ENCODE measurements at places on chromosomes 5 and 9.

DNA sequence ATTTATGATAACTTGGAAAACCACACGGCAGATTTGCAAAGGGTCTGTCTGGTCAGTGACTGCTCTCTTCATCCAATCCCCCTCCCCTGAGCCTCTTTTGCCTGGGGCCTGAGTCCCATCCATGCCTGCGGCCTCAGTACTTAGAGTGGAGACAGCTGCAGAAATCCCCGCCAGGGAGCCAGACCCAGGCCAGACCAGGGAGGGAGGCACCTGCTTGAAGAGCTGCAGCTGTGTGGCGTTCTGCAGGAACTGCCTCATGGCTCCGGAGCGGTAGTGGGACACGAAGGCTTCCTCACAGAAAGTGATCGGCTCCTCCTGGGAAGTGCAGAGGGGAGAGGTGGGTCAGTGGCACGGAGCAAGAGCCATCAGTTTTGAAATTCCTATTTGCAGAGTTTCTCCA, 101.6 kb downstream of the CRB2 start:
- H3K4me3 ChIP-seq: no peak overlapping the region
- H3K36me3 ChIP-seq: no peaks in the 10 kb centered on the region
- DNase-seq: no peak
- no peak overlapping the region for H3K27ac ChIP-seq

- no peak for DNase-seq
- no peak overlapping the region for H3K4me3 ChIP-seq
- H3K36me3 ChIP-seq: no peaks in the 10 kb centered on the region
- peaks cover 53% of the 10 kb centered on the region for H3K27me3 ChIP-seq
- no peak overlapping the region for H3K27ac ChIP-seq
Measured at GRCh38 chr9:132787748-132788159, 90.3 kb downstream of the AK8 start.

DNA sequence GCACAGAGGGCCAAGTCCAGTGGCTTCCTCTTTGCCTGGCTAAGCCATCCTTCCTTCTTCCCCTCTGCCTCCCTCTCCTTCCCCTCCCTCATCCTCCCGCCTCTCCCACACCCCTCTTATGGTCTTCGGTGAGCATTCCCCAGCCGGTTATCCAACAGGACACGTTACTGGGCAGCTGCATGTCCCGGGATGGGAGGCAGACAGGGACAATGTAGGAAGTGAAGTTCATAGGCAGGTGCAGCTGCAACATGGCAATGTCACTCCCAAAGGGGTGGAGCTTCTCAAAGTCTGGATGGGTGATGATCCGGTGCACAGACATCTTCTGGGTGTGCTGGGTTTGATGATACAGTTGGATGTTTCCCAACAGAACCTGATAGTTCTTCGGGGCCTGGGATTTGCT, 71.4 kb upstream of the SPTLC1 start:
- H3K4me3 ChIP-seq: no peak overlapping the region
- H3K27ac ChIP-seq: no peak overlapping the region
- no peak for DNase-seq
- no peaks in the 10 kb centered on the region for H3K36me3 ChIP-seq
- peaks cover 30% of the 10 kb centered on the region for H3K27me3 ChIP-seq
- no peaks in the 10 kb centered on the region for H3K4me1 ChIP-seq

DNA sequence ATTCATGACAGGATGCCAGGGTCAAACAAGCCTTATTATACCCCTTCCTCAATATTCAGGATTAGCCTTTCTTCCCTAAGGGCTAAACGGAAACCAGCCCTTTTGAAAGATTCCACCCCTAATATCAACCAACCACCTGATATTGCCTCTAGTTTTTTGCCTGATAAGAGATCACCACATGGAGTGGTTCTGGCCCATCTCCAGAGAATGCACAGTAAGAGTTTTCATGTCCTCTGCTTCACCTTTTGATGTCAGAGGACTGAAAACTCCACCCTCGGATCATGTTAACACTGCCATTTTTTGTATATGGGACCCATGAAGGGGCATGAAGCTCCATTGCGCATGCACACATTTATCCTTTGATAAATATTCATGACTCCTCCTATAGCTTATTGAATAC, 5.8 kb upstream of the LNPEP start:
- peaks cover 44% of the 10 kb centered on the region for H3K36me3 ChIP-seq
- H3K4me3 ChIP-seq: no peak overlapping the region
- H3K27ac ChIP-seq: peak overlapping the region; percentile 28
- peaks cover 53% of the 10 kb centered on the region for H3K4me1 ChIP-seq
- no peak for DNase-seq

- no peak for DNase-seq
- no peaks in the 10 kb centered on the region for H3K27me3 ChIP-seq
- no peak overlapping the region for H3K4me3 ChIP-seq
- H3K27ac ChIP-seq: no peak overlapping the region
- no peaks in the 10 kb centered on the region for H3K4me1 ChIP-seq
Measured at GRCh38 chr9:10052181-10052580, 560.6 kb downstream of the PTPRD start.

- peak; percentile 3 for DNase-seq
- H3K4me1 ChIP-seq: peaks cover 54% of the 10 kb centered on the region
- peak overlapping the region; percentile 31 for H3K27ac ChIP-seq
- no peak overlapping the region for H3K4me3 ChIP-seq
- H3K36me3 ChIP-seq: peaks cover 17% of the 10 kb centered on the region
Measured at GRCh38 chr5:1310118-1310517, 15.2 kb upstream of the TERT start.
